ENCODE measurements at places on chromosomes 3 and 15.

DNA sequence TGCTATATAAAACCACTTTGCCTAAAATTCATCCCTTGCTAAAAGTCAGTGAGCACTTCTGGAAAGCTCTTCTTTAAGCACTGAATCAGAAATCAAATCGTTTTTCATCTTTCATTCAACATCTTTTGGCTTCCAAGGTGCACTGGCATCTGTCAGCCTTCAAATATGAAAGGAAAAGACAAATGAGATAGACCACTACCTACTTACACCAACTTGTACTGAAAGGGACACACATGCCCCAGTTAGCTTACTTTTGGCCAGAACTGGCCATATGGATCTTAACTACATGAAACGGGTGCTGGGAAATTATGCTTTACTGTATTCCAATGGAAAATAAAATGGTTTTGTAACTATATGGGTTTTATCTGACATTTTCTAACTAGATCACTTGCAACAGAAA lies 332.0 kb upstream of the ARPP21 start:
- DNase-seq, result no peak

- DNase-seq, result no peak
Measured at GRCh38 chr15:81530271-81530691, 156.3 kb upstream of the TMC3 start.

DNA sequence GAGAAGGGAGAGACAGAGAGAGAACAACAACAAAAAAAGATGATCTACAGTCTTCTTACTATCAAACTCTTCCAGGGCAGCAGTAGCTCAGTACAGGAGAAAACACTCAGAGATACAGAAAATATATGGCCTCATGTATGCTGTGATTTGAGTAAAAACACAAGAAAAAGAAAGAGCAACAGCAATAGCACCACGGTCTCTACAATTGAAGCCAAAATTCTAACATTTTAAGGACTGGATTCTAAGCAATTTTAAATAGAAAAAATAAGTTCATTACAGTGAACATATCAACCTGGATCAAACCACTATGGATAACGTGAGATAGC lies 43.5 kb upstream of the ALCAM start:
- no peak for DNase-seq

- DNase-seq, result no peak
Measured at GRCh38 chr3:174102274-174102673, 704.7 kb downstream of the NLGN1 start.

DNA sequence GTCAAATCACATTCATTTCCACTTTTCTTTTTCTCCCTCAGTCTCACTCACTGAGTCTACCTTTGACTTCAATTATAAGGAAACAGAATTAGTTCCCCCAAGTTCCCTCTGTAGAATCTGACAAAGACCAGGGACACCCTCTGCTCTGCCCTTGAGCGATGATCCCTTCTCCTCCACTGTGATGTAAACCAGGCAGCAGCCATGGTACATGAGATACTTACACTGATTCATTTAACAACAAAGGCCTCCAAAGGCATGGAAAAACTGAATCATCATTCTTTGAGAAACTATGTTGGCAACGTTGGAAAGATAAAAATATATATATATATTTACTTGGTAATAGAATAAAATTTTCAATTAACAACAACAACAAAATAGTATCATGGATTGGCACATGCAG lies 84.1 kb downstream of the P3H2 start:
- DNase-seq, result no peak

- DNase-seq, result no peak
Measured at GRCh38 chr15:68691705-68692104, 112.9 kb downstream of the CORO2B start.

- no peak for DNase-seq
Measured at GRCh38 chr3:175357758-175358157, 498.6 kb downstream of the NAALADL2 start.

Measured in midbrain (tissue), 1 donor.